Karpas-422 (cell line): ENCODE measurements at places on chromosomes 5 and 9. TPM values are rescaled to one million over a fixed set of nuclear protein-coding genes. Genes with fewer than 3 reads are reported as not detected.

- H3K4me1 ChIP-seq, result peaks cover 22% of the 10 kb centered on the region
- no peak for DNase-seq
- H3K27ac ChIP-seq, result no peak overlapping the region
Measured at GRCh38 chr9:89080193-89080592, 88.9 kb downstream of the S1PR3 start.

DNA sequence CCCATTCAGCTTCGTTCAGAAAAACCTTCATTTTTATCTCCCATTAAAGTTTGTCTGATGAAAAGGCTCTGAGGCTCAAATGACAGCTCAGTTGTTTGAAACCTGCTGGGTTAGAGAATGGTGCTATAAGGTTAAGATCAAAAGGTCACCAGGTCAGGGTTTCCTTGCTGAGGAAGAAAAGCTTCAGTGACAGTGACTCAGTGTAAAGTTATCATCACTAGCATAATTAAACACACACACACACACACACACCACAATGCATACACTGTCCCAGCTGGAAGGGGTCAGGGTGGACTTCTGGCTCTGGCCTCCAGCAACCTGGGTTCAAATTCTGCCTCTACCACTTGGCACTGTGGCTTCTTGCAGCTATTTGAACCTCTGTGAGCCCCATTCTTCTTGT lies 281.1 kb downstream of the DOCK8 start:
- no peaks in the 10 kb centered on the region for H3K36me3 ChIP-seq
- no peaks in the 10 kb centered on the region for H3K4me1 ChIP-seq
- no peak overlapping the region for H3K27ac ChIP-seq
- no peak overlapping the region for H3K4me3 ChIP-seq
- DNase-seq, result no peak
- no peaks in the 10 kb centered on the region for H3K27me3 ChIP-seq

GRCh38 chr5:124277767-124278545 lies 468.5 kb downstream of the ZNF608 start:
- H3K36me3 ChIP-seq, result no peaks in the 10 kb centered on the region
- no peak overlapping the region for H3K27ac ChIP-seq
- no peaks in the 10 kb centered on the region for H3K4me1 ChIP-seq
- H3K27me3 ChIP-seq, result no peaks in the 10 kb centered on the region

DNA sequence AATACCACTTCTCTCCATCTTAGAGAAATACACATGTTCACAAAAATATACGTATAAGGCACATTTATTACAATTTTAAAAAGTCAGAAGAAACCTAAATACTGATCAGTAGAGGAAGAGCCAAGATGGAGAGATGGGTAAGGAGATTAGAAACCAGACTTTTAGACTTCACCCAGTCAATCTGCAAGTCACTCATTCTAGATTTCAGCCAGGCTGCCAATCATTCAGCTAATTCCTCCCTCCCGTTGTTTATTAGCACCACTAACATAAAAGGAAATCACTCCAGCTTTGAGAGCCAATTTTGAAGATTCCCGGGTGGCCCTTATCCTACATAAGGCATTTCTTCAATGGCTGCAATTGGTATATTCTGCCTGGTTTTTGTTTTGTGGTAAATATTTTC lies 109.8 kb upstream of the NR5A1 start:
- H3K4me3 ChIP-seq, result no peak overlapping the region
- H3K27me3 ChIP-seq, result no peaks in the 10 kb centered on the region
- no peaks in the 10 kb centered on the region for H3K36me3 ChIP-seq

DNA sequence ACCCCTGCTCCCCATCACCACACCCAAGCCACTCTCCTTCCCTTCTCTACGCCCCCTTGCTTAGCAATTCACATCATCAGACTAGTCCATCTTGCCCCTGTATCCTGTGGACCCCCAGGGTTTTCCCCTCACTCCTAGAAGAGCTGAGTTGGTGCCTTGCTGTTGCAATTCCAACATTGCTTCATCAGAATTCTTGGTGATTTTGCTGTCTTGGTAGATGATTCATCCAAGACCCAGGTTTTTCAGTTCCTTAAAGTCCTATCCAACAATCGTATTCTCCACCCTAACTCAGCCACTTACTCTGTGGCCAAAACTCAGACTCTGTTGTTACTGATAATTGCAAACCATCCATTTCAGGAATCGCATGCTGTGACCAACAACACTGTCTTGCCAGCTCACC lies 21.4 kb upstream of the CCNJL start:
- no peak overlapping the region for H3K4me3 ChIP-seq
- no peak overlapping the region for H3K27ac ChIP-seq
- no peaks in the 10 kb centered on the region for H3K36me3 ChIP-seq

GRCh38 chr9:16575986-16576245 lies 294.6 kb downstream of the BNC2 start:
- H3K27ac ChIP-seq, result no peak overlapping the region
- no peaks in the 10 kb centered on the region for H3K36me3 ChIP-seq
- no peaks in the 10 kb centered on the region for H3K27me3 ChIP-seq
- DNase-seq, result no peak
- H3K4me1 ChIP-seq, result no peaks in the 10 kb centered on the region
- no peak overlapping the region for H3K4me3 ChIP-seq

The SLC36A3 gene
- total RNA-seq, result not detected in 2 replicates

The WWC1 gene
- not detected in 2 replicates for total RNA-seq

The KLHL3 gene
- total RNA-seq, result 0.36 and 0.67 TPM in 2 replicates

The HRCT1 gene
- total RNA-seq, result not detected in 2 replicates

The ADAMTS16 gene
- total RNA-seq, result not detected in 2 replicates
